Activated T-cell treated with anti-CD3 and anti-CD28 coated beads for 24 hours (primary cell): ENCODE measurements at places on chromosomes 3 and 15.

GRCh38 chr3:101466465-101467309 lies 46.3 kb downstream of the SENP7 start:
- no peak for DNase-seq

GRCh38 chr15:39192979-39193560 lies 387.8 kb upstream of the THBS1 start:
- no peak for DNase-seq

GRCh38 chr3:138908846-138909245 lies 38.1 kb downstream of the FOXL2 start:
- DNase-seq = no peak

DNA sequence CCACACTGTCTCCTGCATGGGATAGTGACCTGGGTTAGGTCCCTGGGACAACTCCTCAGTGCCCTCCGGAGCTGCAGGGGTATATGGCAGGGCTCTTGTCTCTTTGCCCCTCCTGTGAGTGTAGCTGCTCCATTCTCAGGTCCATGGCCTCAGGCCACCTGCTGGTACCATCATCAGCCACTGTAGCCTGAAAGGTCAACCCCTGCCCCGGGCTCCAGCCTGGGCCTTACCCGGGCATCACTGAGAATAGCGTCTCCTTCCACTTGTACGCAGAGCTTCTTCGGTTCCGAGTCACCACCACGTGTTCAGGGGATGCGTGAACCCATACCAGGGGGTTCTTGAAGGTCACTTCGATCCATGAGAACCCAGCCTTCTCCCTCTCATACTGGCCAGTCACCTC lies 13.8 kb downstream of the ITIH4 start:
- no peak for DNase-seq

DNA sequence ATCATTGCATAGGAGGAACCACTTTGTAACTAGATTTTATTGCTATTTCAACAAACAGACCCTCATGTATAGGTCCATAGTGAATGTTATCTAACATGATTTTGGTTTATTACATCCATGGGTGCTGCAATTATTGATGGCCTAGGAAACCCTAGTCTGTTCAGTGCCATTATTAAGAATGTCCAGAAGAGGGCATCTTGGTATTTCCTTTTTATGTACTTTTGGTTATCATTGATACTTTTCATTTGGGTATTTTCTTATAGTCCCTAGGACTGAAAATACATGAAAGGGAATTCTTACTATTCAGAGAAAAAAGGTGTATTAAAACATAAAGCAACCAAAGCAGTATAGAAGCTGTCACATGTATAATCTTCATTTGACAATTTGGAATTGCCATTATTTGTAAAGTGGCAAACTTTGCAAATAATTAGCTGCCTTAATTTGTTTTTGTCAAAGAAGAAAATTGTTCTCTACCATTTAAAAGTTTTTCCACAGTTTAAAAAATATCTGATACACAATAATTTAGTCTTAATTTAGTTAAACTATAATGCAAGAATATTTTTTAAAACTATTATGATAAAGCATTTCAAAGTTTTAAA lies 48.7 kb downstream of the CNOT10 start:
- DNase-seq = no peak

DNA sequence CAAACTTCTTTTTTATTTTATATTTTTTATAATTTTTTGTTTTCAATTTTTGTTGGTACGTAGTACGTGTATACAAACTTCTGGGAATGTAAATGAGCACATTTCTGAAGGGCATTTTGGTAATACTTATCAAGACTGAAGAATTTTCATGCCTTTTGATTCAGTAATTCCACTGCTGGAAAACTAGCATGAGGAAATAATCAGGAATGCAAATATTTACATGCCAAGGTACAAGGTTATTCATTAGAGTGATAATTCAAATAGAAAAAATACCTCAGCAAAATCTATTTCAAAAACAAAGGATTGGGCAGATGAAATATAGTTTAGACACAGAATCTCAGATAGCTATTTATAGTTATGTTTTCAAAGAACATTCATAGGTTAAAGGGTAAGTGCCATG lies 128.7 kb downstream of the DMXL2 start:
- DNase-seq = no peak

- no peak for DNase-seq
Observed at GRCh38 chr15:95880630-95881029, 449.9 kb upstream of the NR2F2 start.

GRCh38 chr15:52876991-52877663 lies 87.0 kb upstream of the ONECUT1 start:
- no peak for DNase-seq

- no peak for DNase-seq
Observed at GRCh38 chr3:33438284-33438668, 1.9 kb downstream of the UBP1 start.

DNA sequence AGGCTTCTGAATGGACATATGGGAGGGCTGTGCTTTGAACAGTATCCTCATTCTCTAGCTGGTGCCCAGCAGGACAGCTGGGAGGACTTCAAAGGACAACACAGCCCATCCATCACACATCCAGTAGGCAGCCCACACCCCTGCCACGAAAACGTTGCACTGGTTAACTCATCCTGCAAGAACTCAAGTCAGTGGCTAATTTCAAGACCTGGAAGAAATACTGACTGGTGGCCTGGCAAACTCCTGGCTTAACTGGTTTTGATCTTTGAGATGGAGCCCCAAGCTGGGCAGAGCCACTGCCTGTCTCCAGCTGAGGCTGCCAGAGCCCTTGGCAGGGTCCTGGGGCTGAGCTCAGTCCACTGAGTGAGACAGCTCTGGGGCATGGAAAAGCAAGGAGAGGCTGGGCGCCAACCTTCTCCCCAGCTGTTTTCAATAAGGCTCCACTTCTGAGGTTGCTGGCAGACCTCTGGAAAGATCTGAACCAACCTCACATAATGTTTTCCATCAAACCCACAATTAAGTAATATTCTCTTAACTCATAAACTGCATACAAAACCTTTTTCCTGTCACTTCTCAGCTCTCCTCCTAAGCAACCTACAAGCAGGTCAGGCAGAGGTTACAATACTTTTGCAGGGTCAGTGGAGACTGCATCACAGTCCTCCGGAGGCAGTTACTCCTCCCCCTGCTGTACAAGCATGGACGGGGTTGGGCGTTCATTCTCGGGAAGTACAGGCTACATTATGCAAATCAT lies 110.3 kb downstream of the MYLK start:
- DNase-seq = no peak

DNA sequence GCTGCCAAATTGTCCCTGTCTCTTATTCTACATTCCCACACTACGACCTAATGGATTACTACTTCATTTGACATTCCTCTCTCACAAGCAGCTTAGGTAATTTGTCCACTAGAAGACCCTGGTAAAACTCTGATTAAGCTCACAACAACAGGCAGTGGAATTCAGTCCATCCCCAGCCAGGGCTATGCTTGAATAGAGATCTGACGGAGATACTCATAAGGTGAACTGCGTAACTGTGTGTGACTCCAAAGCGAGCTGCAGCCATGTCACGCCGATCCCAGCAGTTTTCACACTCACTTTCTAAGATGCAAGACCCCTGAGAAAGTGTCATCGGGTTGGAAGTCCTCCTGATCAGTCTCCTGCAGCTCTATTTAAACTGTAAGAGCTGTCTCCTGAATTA lies 25.7 kb upstream of the ROBO2 start:
- DNase-seq = no peak

DNA sequence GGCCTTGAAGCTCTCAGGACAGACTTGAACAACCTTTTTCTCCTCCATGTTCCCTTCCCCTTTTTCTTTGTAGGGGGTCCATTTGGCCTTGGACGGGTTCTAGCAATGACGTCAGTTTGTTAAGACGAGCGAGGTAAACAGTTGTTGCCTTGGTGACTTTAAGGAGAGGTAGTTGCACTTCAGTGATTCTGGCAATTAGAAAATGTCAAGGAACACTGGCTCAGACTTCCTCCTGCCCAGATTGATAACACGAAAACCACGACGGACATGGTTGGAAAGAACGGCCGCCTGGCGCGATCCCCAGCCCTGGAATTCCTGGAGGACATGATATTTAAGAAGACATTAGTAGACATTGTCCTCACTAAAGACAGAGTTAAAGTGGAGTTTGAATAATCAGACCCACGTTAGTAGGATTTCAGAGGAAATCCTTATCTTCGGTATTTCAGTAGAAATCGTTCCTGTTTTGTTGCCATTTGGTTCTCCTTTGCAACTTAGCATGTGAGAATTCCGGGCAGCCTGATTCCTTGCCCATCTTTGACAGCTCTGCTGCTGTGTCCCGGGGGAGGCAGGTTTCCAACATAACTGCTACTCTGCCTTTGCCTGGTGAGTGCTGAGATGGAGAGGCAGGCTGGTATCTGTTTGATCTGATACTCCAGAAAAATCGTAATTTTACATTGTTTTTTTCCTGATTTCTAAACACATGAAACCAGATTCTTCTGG lies 87.3 kb downstream of the ST6GAL1 start:
- DNase-seq = no peak
